ENCODE measurements at places on chromosomes 2 and 18.

- DNase-seq: no peak
These were observed 70.8 kb downstream of the RTN4 start for GRCh38 chr2:54979321-54980044.

DNA sequence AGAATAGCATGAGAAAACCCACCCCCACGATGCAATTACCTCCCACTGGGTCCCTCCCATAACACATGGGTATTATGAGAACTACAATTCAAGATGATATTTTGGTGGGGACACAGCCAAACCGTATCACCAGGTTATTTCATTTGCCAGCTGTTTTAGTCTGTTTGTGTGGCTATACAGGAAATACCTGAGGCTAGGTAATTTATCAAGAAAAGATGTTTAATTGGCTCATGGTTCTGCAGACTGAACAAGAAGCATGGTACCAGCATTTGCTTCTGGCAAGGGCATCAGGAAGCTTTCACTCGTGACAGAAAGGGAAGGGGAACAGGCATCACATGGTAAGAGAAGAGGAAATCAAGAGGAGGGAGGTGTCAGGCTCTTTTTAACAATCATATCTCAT lies 329.2 kb downstream of the GULP1 start:
- DNase-seq: no peak

GRCh38 chr2:27903649-27904404 lies 13.3 kb downstream of the BABAM2 start:
- no peak for DNase-seq

DNA sequence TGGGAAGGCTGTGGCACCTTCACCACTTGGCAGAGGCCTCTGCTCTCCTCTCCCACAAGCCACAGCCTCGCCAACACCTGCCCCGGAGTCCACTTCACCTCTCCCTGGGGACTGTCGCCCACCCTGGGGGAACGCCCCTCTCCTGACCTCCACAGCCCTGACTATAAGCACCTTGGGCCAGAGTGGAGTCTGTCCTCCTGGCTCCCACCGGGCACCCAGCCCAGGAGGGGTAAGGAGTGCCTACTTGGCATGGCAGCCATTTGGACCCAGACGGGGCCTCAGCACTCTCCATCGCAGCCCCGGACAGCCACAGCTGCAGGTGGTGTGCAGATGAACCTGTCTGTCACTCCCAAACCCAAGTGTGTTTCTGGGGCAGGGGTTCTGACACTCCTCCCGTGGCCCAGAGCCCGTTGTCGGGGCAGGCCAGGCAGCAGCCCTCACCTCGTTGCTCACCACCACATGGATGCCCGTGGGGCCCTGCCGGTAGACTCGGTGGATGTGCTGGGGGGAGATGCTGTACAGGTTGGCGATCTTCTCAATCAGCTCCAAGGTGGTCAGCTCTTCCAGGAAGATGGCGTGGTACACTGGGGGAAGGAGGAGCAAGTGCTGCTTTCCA lies 53.5 kb downstream of the TFCP2L1 start:
- no peak for DNase-seq

DNA sequence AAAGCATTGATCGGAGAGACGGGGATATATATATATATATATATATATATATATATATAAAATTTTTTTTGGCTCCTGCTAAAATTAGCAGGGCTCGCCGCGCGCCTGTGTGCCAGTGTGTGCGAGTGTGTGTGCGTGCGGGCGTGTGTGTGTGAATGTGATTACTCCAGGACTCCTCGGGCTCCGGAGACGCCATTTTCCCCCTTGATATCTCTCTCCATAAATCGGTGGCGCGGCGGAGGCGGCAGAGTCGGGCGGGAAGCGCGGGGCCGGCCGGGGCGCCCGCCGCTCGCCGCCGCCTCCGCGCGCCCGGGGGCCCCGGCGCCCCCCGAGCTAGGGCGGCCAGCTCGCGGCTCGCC lies 795 bp upstream of the SETBP1 start:
- no peak for DNase-seq

Data from stimulated activated CD8-positive, alpha-beta memory T cell treated with anti-CD3 and anti-CD28 coated beads, Interleukin-15, amount 100 ng/mL, for 4 hours (primary cell).